ENCODE measurements at places on chromosomes 2 and 18.

- no peak for DNase-seq
Observed at GRCh38 chr2:129895526-129896082, 83.9 kb upstream of the RAB6C start.

- no peak for DNase-seq
Observed at GRCh38 chr18:59700535-59700967, 3.3 kb upstream of the CCBE1 start.

GRCh38 chr2:44051593-44052347 lies 56.0 kb upstream of the LRPPRC start:
- no peak for DNase-seq

- no peak for DNase-seq
Observed at GRCh38 chr2:47653902-47654789, 128.8 kb upstream of the MSH6 start.

DNA sequence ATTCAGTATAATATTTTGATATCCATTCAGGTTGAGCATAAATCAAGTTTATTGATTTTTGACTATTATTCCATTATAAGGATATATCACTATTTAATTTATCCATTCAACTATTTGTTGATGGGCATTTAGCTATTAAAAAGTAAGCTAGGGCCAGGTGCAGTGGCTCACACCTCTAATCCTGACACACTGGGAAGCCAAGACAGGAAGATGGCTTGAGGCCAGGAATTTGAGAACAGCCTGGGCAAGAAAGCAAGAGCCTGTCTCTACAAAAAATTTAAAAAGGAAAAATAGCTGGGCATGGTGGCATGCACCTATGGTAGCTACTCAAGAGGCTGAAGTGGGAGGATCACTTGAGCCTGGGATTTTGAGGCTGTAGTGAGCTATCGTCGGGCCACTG lies 183.5 kb downstream of the HNMT start:
- no peak for DNase-seq

Data from AML-193 (cell line).